H4 (cell line): ENCODE measurements at places on chromosomes 7 and 10.

DNA sequence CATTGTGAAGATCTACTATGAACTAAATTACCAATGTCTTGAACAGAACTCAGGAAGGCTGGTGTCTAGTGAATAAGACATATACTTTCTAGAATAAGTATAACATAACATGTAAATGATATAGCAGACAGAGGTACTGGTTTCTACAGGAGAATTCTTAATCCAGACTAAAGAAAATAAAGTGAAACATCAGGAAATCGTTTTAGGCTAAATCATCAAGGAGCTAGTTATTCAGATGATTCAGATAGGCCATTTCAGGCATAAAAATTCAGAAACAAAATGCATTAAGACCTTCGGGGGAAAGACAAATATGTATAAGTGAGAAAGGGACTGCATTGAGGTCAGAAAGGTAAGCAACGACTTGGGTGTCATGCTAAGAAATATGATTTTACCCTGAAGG lies 170.6 kb downstream of the LRRN3 start:
- no peak for DNase-seq

DNA sequence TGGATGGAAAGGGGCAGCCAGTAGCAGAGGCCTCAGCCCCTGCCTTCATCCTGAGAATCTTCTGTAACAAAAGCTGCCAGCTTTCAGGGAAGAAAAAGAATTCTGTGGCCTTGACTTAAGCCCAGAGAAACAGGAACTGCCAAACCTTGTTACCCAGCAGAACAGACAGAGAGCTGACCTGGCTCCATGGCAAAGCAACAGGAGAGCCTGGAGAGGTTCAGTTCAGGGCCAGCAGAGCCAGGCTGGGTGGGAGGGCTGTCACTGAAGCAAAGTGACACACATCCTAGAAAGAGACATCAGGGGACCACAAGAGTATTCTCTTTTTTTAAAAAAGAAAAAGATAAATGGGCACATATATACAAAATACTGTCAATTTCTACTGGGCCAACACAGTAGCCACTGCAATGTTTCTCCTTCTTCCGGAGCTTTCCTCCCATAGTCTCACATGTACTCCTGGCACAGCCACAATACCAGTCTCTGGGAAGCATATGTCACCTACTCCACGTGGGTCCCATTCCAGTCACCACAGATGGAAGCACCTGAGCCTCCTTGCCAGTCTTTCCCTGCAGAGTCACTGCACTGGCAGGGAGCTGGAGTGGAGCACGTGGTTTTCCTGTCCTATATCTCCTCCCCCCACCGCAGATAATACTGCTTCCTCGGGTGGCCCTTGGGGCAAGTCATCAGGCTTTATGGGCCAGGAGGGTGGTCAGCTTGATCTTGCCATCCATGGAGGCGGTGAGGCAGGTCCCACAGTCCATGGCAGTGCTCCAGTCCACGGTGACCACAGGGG lies 15.2 kb upstream of the CYREN start:
- no peak for DNase-seq

DNA sequence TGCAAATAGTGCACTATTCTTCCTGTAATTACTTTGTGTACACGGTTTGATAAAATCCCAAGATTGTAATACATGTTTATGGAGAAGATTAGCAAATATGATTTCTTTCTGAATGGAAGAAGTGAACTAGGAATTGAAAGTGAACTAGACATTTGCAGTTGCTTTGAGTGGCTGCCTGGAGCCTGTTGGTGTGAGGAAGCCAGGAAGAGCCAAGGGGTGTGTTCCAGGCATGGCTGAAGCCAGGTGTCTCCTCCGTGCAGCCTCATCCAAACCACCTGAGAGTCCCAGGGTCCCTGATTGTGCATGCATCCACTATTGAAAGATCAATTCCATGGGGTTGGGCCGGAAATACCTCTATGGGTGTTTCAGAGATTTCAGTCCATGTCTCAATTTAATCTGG lies 253.1 kb upstream of the SHH start:
- DNase-seq: no peak

DNA sequence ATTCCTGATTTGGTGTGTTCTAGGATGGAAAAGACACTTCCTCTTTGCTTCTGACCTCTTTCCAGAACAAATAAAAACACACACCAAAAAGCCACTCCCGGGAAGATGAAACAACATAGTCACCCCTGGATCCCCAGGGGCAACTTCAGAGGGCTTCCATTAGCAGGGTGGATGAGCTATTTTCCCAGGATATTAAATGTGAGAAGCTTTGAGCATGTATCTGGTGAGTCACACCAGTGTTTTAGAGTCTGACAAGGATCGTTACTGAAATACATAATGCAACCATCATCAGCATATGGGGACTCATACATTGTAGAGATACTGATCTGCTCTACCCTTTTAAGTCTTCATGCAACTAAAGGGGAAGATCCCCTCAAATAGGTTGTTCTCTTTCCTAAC lies 115.5 kb upstream of the ZNF438 start:
- no peak for DNase-seq

DNA sequence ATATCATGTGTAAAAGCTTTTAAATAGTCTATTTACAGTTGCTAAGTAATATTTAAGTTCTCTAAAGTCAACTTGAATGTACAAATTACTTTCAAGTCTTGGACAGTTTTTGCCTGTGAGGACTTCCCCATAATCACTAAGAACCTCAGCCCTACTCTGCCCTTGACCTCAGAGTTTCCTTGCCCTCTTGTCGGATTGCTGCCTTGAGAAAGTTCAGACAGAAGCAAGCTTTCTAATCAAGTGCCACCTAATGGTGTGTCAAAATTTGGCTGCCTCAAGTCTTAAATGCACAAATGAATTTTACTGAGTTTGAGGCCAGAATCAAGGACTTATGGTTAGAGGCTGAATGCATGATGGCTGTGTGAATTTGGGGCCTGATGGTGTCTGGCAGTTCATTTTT lies 88.3 kb upstream of the KAT6B start:
- no peak for DNase-seq

- DNase-seq: peak; percentile 28
Observed at GRCh38 chr10:116866987-116867595, 17.8 kb downstream of the ENO4 start.
